HepG2 (cell line): ENCODE measurements at places on chromosomes 3 and 15. TPM values are rescaled to one million over a fixed set of nuclear protein-coding genes. Genes with fewer than 3 reads are reported as not detected.

CPEB1 gene
- total RNA-seq: 0.07 TPM in 1 of 2 replicates, not detected in the other

ISLR2 gene
- not detected in 2 replicates for total RNA-seq

GUCA1C gene
- not detected in 2 replicates for total RNA-seq

AP3B2 gene
- not detected in 2 replicates for total RNA-seq

CLDN18 gene
- not detected in 2 replicates for total RNA-seq

DGKG gene
- 6.2 and 10.2 TPM in 2 replicates for total RNA-seq

CHD2 gene
- total RNA-seq: 47.3 and 54.1 TPM in 2 replicates

IMPDH2 gene
- total RNA-seq: 260 and 344 TPM in 2 replicates

RUBCN gene
- total RNA-seq: 4.8 and 5.2 TPM in 2 replicates

TMEM266 gene
- 0.04 and 0.07 TPM in 2 replicates for total RNA-seq

ARGFX gene
- total RNA-seq: not detected in 2 replicates

SI gene
- total RNA-seq: not detected in 2 replicates

- H3K36me3 ChIP-seq: no peaks in the 10 kb centered on the region
- no peak overlapping the region for H3K4me3 ChIP-seq
- no peak overlapping the region for H3K27ac ChIP-seq
- H3K4me1 ChIP-seq: no peaks in the 10 kb centered on the region
- H3K27me3 ChIP-seq: no peaks in the 10 kb centered on the region
- DNase-seq: no peak
These were observed 108.9 kb upstream of the TSC22D2 start for GRCh38 chr3:150299201-150299600.

GRCh38 chr3:16122661-16123060 lies 51.8 kb upstream of the GALNT15 start:
- H3K27ac ChIP-seq: no peak overlapping the region
- DNase-seq: no peak
- no peaks in the 10 kb centered on the region for H3K36me3 ChIP-seq

DNA sequence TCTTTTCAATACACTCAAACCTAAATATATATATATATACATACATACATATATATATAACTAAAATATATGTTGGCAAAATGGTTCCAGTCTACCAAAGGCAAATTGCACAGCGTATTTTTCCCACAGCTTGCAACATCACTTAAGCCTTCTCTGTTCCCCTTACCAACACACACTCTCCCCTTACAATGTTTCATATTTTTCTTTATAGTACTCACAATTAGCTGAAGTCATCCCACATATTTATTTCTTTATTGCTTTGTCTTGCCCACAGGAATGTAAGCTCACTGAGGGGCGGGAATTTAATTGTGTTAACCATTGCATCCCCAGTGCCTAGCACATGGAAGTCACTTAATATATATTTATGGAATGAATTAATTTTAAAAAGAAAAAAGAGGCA lies 288.3 kb downstream of the ULK4 start:
- no peaks in the 10 kb centered on the region for H3K4me1 ChIP-seq
- H3K36me3 ChIP-seq: no peaks in the 10 kb centered on the region
- H3K4me3 ChIP-seq: no peak overlapping the region
- no peaks in the 10 kb centered on the region for H3K27me3 ChIP-seq
- no peak overlapping the region for H3K27ac ChIP-seq

GRCh38 chr3:45870099-45870498 lies 16.2 kb upstream of the CCR9 start:
- no peaks in the 10 kb centered on the region for H3K36me3 ChIP-seq
- H3K27me3 ChIP-seq: no peaks in the 10 kb centered on the region; the same call in 1 of the 2 replicates
- H3K27ac ChIP-seq: no peak overlapping the region
- H3K4me1 ChIP-seq: peaks cover 10% of the 10 kb centered on the region
- no peak for DNase-seq

GRCh38 chr3:39052583-39052982 lies 767 bp downstream of the WDR48 start:
- H3K4me3 ChIP-seq: peak overlapping the region; percentile 95
- H3K4me1 ChIP-seq: peaks cover 26% of the 10 kb centered on the region
- no peak for DNase-seq

GRCh38 chr3:45940781-45941365 lies 2.4 kb upstream of the CXCR6 start:
- no peak overlapping the region for H3K27ac ChIP-seq
- H3K27me3 ChIP-seq: no peaks in the 10 kb centered on the region
- H3K4me3 ChIP-seq: no peak overlapping the region

- DNase-seq: no peak
- no peaks in the 10 kb centered on the region for H3K4me1 ChIP-seq
- H3K4me3 ChIP-seq: no peak overlapping the region
- H3K27me3 ChIP-seq: no peaks in the 10 kb centered on the region
These were observed 43.4 kb downstream of the CD200 start for GRCh38 chr3:112376241-112376911.

DNA sequence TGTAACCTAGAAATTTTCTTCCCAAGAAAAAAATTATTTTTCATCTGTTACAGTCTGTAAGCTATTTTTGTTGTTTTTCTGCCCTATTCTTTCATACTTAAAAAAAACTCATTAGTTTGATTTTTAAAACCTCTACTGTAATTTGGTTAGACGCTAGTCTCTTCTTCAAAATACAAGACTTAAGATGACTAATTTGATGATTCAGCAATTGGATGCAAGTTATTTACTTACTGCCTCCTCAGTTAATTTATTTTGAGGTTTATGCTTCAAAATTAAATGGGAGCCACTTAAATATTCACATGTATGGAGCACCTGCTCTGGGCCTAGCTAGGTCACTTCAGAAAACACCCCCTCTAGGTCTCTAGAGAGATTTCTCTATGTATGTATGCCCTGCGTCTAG lies 132.4 kb downstream of the IQCH start:
- no peaks in the 10 kb centered on the region for H3K27me3 ChIP-seq
- H3K27ac ChIP-seq: no peak overlapping the region
- no peak for DNase-seq
- H3K4me3 ChIP-seq: no peak overlapping the region

GRCh38 chr15:79372428-79372827 lies 59.7 kb upstream of the MINAR1 start:
- H3K4me1 ChIP-seq: no peaks in the 10 kb centered on the region
- H3K27me3 ChIP-seq: no peaks in the 10 kb centered on the region
- H3K27ac ChIP-seq: no peak overlapping the region
- DNase-seq: no peak
- H3K36me3 ChIP-seq: no peaks in the 10 kb centered on the region

- H3K4me1 ChIP-seq: no peaks in the 10 kb centered on the region
- no peak overlapping the region for H3K27ac ChIP-seq
- H3K27me3 ChIP-seq: no peaks in the 10 kb centered on the region
- DNase-seq: no peak
- H3K4me3 ChIP-seq: no peak overlapping the region
These were observed 237.3 kb downstream of the SHOX2 start for GRCh38 chr3:157868946-157869345.

DNA sequence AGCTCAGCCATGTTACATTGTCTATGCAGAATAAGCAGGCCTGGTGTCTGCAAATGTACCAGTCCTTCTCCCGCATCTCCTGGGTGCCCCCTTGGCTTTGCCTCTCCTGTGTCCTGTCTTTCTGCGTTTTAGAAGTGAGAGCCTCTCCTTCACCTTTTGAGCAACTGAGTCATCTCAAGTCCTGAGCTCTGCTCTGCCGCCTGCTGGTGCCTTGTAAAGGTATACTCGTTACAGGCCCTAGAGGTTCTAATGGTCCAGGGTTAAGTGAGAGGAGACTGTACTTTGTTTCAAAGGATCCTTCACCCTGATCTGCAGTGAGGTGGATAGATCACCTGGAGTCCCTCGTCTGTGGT lies 12.6 kb downstream of the GHRL start:
- peaks cover 80% of the 10 kb centered on the region for H3K36me3 ChIP-seq
- H3K27me3 ChIP-seq: no peaks in the 10 kb centered on the region
- DNase-seq: no peak
- no peaks in the 10 kb centered on the region for H3K4me1 ChIP-seq

DNA sequence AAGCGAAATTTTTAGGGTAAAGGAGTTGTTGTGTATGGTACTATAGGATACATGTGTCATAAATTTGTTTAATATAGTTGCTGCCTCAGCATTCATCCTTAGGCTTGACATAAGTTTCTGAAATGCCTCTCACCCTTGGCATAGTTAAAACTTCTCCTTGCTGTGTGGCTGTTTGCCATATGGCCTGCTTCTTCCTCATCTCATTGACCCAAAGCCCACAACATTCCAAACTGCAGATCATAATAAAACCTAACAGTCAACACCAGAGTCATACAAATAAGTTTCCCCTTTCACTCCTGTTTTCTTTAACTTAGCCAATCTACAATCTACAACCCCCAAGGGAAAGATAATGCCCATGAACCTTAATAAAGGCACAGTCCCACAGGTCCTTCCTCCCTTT lies 136.6 kb downstream of the TMCC1 start:
- no peaks in the 10 kb centered on the region for H3K36me3 ChIP-seq
- no peaks in the 10 kb centered on the region for H3K4me1 ChIP-seq
- H3K27me3 ChIP-seq: no peaks in the 10 kb centered on the region
- no peak overlapping the region for H3K4me3 ChIP-seq

DNA sequence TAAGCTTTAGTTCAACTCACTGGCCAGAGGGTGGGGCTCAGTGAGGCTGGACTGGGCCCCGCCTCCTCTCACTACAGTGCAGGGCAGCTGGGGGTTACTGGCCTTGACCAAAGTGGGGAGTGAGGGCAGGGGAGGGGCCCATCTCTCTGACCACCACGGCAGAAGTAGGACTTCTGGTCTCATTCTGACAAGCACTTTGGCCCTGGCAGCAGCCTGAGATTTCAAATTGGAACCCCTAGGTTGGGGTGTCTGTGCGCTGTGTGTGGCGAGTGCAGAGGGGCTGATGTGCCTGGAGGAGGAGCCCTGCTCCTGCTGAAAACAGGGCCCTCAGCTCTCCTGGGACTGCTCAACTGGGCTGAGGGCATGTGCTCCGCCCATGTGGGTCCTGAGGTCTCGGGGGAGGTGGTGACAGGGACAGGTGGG lies 60.3 kb upstream of the RPL32 start:
- peak; percentile 21 for DNase-seq
- H3K27me3 ChIP-seq: no peaks in the 10 kb centered on the region; the same call in 1 of the 2 replicates
- peak overlapping the region; percentile 32 for H3K27ac ChIP-seq
- peaks cover 18% of the 10 kb centered on the region for H3K4me1 ChIP-seq
- H3K36me3 ChIP-seq: peaks cover 65% of the 10 kb centered on the region
